Uterus (tissue), 4 donors: ENCODE measurements at places on chromosomes 4 and X. TPM values are rescaled to one million over a fixed set of nuclear protein-coding genes. Genes with fewer than 3 reads are reported as not detected.

The IGSF1 gene
- total RNA-seq, result 5.1 TPM

GRCh38 chr4:40149960-40150385 lies 46.9 kb upstream of the RHOH start:
- DNase-seq, result peak; percentile 35

The TRIML2 gene
- total RNA-seq, result not detected

GRCh38 chr4:27490315-27490714 lies 629.7 kb downstream of the STIM2 start:
- no peak for DNase-seq

The FAM236C gene
- total RNA-seq, result not detected

DNA sequence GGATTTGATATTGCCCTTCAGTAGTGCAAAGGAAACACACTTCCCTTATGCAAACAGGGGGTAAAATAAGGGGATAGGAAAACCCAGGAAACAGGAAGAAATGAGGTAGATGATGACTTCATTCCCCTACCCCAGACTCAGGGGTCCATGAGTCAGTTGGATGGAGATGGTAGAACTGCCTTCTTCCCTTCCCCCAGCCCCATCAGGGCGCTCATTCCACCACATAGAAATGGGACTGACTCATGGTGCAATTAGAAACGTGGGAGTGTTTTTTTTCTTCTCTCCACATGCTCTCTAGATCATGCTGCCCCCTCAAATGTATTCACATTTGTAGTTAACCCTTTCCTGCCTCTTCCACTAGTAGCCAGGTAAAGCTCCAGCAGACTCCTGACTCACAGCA lies 23.1 kb upstream of the ARMCX2 start:
- DNase-seq, result no peak

GRCh38 chr4:101037938-101038413 lies 309.4 kb downstream of the PPP3CA start:
- DNase-seq, result no peak

The THAP9 gene
- 2.3 TPM for total RNA-seq

DNA sequence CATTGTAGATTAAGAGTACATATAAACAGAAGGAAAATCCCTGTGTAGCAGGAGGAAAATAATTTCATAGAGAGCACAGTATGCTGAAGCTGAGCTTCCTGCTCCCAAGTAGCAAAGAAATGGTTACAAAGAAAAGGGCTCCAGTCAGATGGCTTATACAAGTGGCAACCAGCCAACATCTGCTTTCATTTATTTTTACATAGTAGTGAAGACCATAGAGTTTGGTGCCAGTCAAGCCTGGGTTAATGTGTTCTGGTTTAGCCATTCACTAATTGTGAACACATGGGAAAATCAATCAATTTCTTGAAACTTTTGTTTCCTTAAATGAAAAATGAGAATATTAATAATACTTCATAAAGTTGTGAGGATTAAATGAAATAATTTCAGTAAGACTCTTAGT lies 111.3 kb upstream of the ELOVL6 start:
- no peak for DNase-seq

- no peak for DNase-seq
These were observed 10.0 kb downstream of the KCNE5 start for GRCh38 chrX:109614951-109615350.

DNA sequence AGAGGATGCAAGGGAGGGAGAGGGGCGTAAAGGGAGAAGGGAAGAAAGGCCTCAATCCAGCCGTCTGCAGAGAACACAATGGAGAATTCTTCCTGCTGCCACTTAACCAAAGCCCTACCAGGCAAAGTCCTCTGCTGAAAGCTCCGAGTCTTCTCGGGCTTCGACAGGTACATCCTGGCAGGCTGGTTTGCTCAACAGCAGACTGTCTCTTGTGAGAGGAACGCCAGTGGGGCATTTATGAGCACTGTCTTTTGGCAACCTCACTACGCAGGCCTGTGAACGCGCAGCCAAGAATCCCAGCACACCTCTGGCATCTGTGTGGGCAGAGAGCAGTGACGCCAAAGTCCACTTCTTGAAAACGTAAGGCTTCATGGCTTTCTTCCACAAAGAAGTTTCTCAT lies 207.5 kb upstream of the FAM9B start:
- DNase-seq, result no peak

DNA sequence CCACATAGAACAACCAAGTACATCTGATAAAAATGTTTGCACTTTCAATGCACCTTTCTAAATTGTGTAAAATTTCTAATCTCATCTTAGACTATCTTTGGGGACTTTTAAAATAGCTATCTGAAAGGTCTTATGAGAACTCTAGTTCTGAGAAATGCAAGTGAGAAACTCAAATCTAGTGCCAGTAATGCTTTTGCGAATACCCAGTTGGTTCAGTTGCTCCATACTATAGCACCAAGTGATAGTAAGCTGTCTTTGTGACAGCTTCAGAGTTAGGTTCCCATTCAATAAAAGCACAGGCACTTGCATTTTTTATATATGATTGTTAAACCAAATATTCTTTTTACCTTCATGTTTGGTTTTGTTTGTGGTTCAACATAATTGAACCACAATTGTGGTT lies 4.5 kb upstream of the ITM2A start:
- DNase-seq, result no peak

DNA sequence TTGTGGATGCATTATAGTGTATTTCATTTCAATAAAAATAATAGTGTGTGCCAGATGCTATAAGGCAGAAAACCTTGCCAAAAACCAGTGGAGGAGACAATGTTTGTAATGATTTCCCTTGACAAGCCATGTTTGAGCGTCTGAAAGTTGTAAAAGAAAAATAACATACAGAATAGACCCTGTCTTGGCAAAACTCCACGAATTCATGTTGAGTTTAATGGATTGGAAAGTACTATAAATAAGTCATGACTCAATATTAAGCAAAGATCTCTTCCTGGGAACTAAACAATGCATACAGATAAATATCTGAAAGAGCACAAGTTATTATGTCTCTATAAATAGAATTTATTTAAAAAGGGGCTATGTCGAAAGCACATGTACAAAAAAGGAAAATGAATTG lies 543.5 kb downstream of the GABRG1 start:
- no peak for DNase-seq

The RBM3 gene
- total RNA-seq, result 217 TPM

The GRK4 gene
- total RNA-seq, result 1.0 TPM

DNA sequence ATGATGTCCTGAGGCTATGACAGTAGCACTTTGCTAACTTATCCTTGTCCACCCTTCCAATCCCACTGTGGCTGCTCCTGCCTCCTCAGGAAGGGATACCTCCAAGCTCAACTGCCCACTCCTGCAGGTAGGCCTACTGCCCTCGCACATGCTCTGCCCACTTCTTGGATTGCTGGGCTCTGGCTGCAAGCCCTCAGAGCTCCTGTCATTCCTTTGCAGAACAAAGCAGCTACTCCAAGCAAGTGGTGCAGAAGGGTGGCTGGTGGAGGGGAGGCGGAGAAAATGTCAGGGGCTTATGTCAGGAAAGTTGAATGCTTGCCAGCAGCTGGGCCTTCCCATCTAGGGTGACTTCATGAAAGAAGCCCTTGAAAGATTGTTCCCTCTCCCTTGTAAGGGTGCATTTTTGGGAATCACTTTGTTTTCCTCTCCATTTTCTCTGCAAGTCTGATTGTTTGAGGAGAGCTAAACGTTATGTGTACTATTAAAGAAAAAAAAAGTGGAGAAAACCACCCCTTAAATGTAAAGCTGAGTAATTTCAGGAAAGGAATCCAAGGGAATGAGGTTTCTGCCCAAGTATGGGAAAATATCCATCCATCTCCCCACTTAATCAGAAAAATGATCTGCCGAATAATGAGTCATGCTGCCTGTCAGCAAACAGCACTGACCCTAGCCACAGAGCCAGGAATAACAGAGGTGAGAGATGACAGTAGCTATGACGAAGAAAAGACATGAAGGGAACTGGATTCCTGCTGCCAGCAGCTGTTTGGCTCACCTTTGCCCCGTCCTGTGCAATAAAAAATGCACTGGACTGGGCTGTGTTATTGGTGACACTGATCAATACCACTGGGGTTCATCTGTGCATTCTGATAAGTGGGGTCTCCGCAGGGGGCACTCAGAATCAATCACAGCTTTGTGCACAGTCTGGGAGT lies 102.0 kb downstream of the RTL5 start:
- DNase-seq, result no peak

- no peak for DNase-seq
These were observed 181.7 kb upstream of the EDNRA start for GRCh38 chr4:147299205-147299604.

DNA sequence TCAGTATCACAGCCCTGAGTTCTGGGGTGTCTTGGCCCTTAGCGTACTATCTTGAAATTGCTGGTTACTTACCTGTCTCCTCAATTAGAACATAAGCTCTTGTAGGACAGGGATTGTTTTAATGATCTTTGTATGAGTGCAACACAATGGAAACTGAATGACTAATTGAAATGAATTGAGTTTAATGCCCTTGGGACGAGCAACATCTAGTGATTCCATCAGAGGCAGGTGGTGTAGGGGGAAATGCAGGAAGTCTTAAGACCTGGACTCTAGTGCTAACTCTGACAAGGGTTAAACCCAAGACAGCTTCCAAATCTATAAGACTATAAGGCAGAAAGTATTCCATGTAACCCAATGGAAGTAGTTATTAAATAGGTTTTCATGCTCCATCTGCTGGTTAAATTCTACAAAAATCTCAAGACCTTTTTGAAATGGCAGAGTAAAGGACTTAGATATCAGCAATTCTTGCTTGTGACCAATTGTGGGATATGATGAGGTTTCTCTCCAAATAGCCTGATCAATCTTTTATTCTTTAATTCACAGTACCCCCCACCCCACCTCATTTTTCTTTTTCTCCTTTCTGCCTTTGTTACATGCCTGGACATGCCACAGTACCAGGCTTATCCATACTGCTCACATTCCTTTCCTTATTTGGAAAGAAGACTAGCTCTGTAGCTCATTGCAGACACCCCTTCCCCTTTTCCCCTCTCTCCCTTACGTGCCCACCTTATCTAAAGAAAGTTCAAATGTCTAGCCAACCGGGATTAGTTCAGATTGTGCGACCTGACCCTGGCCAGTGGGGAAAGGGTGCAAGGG lies 340.8 kb downstream of the PAPSS1 start:
- DNase-seq, result no peak

The MAGEC1 gene
- total RNA-seq, result not detected

DNA sequence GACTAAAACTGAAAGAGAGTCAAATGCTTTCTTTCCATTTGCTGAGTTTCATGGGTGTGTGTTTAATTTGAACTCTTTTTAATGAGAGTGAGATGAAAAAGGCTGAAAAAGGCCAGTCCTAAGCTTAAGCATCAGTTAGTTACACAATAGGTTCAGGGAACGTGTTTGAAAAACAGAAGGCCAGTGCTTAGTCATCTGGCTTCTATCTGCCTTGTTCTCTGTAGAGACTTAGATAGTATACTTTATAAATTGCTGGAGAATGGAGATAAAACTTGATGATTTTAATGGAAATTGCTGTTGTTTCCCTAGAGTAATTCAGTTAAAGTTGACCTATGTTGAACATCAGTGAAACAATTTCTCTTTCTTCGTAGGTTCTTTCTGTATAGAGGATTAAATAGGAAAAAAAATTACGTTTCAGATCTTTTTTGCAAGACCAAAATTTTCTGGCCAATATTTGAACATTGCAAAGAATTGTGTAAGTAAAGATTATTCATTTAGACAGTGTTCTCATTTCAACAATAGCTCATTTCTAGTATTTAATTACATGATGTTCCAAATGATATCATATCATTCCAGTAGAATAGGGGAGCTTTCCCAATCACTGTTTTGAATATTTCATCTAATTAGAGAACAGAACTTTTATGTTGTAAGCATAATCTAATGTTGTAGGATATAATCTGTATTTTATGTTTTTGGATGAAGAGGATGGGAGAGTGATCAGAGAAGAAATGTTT lies 1088.8 kb downstream of the ADGRL3 start:
- no peak for DNase-seq

The AFM gene
- total RNA-seq, result 0.14 TPM

DNA sequence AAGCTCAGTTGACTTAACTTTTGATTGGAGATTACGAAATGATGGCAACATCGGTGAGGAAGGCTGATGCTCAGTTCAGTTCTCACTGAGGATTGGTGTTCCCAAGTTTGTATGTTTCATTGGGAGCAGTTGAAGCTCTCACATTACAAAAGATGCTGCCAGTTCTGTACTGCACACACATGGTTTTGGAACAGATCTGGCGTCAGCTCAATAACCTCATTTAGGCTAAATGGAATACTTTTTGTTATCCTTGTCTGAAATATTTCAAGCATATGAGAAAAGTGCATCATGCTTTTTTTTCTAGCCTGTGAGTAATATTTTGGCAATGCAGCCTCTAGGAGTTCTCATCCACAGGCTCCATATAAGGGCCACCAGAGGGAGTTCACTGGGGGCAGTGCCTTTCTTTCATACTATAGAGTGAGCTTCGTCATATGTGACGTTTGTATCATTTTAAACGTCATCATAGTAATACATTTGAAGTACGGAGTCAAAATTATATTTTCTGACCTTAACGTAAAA lies 4.1 kb downstream of the ENPEP start:
- DNase-seq, result peak; percentile 62

DNA sequence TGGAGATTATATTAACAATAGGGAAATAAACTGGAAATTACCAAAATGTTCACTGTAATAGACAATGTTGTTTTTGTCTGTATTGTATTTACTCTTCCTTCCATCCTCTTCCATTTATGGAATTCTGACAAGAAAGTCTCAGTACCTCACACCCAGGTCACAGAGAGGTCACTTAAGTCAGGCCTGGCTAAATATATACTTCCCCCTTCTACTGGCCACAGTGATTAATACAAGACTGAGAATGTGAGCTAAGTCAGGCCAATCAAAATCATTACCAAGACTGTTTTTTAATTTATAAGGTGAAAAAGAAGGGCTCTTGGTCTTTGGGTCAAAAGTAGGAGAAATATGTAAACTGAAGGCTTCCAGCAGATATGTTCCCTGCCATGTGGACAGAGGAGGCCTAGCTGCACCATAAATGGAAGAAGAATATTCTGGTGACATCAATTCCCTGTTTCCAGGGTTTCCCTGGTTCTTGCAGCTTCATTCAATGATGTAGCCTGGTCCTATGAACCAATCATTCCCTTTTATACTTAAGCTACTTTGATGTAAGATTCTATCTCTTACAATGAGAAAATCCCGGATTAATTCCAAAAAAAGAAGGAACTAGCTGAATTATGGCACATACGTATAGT lies 64.3 kb downstream of the LRBA start:
- no peak for DNase-seq

DNA sequence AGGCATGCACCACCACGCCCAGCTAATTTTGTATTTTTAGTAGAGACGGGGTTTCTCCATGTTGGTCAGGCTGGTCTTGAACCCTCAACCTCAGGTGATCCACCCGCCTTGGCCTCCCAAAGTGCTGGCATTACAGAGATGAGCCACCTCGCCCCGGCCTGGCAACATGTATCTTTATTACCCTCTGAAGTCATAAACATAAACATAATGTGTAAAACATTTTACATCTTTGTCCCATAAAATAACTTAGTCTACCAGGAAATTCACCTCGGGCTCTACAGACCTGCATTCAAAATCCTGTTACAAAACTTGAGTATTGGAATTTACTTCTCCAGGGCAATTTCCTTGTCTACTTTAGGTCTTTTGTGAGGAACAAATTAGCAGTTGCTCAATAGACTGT lies 68.1 kb upstream of the DUSP21 start:
- DNase-seq, result no peak

- no peak for DNase-seq
These were observed 5.2 kb downstream of the TLR3 start for GRCh38 chr4:186074189-186074588.
